GM12878 (cell line): ENCODE measurements at places on chromosomes 11 and 22. TPM values are rescaled to one million over a fixed set of nuclear protein-coding genes. Genes with fewer than 3 reads are reported as not detected.

The OR4C12 gene
- not detected in 2 replicates for total RNA-seq

The TALDO1 gene
- 226 and 227 TPM in 2 replicates for total RNA-seq

- H3K27ac ChIP-seq = no peak overlapping the region
- H3K4me3 ChIP-seq = no peak overlapping the region
- no peaks in the 10 kb centered on the region for H3K4me1 ChIP-seq
- DNase-seq = no peak
- H3K36me3 ChIP-seq = no peaks in the 10 kb centered on the region
- H3K27me3 ChIP-seq = no peaks in the 10 kb centered on the region
These were observed 557.3 kb upstream of the ANO5 start for GRCh38 chr11:21635394-21636145.

- H3K4me3 ChIP-seq = no peak overlapping the region
- peaks cover 11% of the 10 kb centered on the region for H3K4me1 ChIP-seq
- DNase-seq = no peak
These were observed 19.5 kb upstream of the TAB1 start for GRCh38 chr22:39379756-39380730.

The KRTAP5-9 gene
- not detected in 2 replicates for total RNA-seq

The HBE1 gene
- total RNA-seq = 0.82 and 2.7 TPM in 2 replicates

The ZNF202 gene
- 11.8 and 12.0 TPM in 2 replicates for total RNA-seq

The ARRB1 gene
- total RNA-seq = 2.9 and 3.0 TPM in 2 replicates

DNA sequence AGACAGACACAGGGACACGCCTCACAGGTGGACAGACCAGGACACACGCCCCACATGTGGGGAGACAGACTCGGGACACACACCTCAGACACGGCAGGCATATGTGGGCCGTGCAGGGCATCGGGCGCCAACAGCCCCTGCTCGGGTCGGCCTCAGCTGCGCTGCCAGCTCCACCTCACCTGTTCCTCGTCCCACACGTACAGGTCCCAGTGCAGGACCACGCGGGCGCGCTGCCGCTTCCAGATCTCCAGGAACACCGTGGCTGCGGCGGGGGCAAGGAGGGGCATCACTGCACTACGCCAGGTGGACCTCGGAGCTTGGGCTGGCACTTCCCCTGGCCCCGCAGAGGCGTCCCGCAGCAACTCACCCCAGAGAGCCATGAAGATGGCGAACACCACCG is 12.4 kb downstream of the ANO9 start:
- no peak overlapping the region for H3K27ac ChIP-seq
- no peaks in the 10 kb centered on the region for H3K36me3 ChIP-seq
- no peak for DNase-seq
- H3K4me3 ChIP-seq = no peak overlapping the region

The CYB561A3 gene
- 76.0 and 92.2 TPM in 2 replicates for total RNA-seq

GRCh38 chr11:3155691-3156258 is 9.3 kb downstream of the OSBPL5 start:
- H3K4me3 ChIP-seq = no peak overlapping the region
- no peak for DNase-seq
- no peaks in the 10 kb centered on the region for H3K36me3 ChIP-seq
- no peak overlapping the region for H3K27ac ChIP-seq
- H3K27me3 ChIP-seq = peaks cover 5% of the 10 kb centered on the region; the same call in 1 of the 2 replicates

DNA sequence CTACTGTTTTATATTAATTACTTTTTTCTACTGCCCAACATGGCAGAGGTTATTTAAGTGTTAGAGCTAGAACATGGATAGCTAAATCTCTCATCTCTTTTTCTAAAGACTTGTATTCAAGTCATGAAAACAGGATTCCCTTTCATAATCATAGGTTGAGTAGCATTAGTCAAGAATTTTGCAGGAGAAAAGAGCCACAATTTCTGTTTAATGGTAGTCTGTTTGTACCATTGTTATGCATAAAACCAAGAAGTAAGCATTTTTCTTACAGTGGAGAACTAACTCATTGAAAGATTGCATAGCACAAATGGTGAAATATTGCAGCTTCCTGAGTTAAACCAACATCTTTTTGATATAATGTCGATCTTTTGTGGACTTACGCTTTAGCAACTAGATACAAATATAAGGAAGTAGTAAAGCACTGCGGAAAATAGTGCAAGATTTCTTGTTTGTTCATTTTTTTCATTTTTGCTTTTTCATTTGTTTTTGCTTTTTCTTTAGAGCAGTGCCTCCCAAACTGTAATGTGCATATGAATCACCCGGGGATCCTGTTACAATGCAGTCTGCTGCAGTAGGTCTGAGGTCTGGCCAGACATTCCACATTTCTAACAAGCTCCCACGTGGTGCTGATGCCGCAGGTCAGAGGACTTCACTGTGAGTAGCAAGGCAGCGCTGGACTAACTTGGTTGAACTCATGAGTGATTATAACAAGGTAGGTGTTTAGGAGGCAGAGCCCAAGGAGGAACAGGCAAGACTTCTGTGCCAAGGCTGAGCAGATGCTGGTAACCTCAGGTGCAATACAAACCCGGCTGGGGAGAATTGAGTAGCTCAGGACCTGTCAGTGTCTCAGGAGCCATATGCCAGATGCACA is 4.6 kb downstream of the ETS1 start:
- no peak overlapping the region for H3K27ac ChIP-seq
- no peaks in the 10 kb centered on the region for H3K27me3 ChIP-seq
- no peak overlapping the region for H3K4me3 ChIP-seq
- peaks cover 6% of the 10 kb centered on the region for H3K4me1 ChIP-seq
- H3K36me3 ChIP-seq = no peaks in the 10 kb centered on the region

DNA sequence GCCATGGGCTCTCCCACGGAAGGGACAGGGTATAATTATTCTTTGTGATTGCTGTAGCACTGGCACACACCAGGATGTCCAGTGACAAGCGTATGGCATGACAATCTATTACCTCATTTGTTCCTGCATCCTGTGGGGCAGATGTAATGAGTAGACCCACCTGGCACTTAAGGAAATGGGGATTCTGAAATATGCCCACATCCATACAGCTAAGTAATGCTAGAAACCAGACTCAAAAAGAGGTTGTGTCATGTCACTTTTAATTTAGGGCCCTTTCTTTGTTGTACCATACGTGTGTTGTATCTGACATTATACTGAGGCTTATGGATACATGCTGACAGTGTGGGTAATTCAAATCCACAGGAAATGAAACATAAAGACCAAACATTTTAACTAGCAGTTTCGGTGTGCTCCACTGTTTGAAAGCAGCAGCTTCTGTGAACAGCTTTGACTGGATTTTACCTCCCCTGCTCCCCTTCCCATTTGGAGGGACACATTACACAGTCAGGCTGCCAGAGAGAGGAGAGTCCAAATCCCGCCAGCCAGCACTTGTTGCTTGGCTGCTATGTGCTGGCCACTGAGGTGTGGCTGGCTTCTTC is 21.2 kb downstream of the GRAMD1B start:
- H3K4me1 ChIP-seq = peaks cover 35% of the 10 kb centered on the region
- peak overlapping the region; percentile 35; the same call in 1 of the 2 replicates for H3K27ac ChIP-seq
- 0 out of 2 replicates have a peak, but pooled peaks cover 2% of the 10 kb centered on the region for H3K36me3 ChIP-seq
- H3K27me3 ChIP-seq = no peaks in the 10 kb centered on the region
- H3K4me3 ChIP-seq = no peak overlapping the region

GRCh38 chr11:105622016-105622415 is 12.1 kb downstream of the GRIA4 start:
- H3K27me3 ChIP-seq = no peaks in the 10 kb centered on the region
- H3K4me3 ChIP-seq = no peak overlapping the region
- no peak for DNase-seq
- no peaks in the 10 kb centered on the region for H3K36me3 ChIP-seq

The RIN1 gene
- 0.48 and 0.69 TPM in 2 replicates for total RNA-seq

DNA sequence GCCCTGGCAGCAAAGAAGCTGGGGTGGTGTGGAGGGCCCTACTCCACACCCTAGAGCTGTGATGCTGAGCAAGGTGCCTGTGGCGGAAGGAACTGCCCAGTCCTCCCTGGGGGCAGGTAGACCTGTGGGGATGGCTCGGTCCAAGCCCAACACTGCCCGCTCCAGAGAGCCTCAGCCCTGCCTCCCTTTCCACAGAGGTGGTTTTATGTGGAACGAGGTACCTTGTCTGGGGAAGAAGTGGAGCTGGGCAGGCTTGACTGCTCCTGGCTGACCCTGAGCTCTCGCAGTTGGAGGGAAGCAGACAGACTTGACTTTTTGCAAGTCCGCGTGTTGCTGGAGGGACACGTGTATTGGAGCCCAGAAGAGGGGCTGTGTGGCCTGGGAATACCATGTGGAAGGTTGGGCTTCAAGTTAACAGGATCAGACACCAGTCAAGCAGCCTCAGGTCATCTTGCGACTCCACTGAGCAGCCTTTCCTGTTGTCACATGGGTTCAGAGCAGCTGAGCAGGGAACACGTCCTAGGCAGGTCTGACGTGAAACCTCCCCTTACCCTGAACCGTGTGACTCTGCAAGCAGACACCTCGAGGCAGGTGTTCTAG is 117.7 kb downstream of the CACNA1I start:
- no peak overlapping the region for H3K4me3 ChIP-seq
- H3K4me1 ChIP-seq = no peaks in the 10 kb centered on the region
- H3K36me3 ChIP-seq = no peaks in the 10 kb centered on the region
- no peaks in the 10 kb centered on the region; the same call in 1 of the 2 replicates for H3K27me3 ChIP-seq

- no peaks in the 10 kb centered on the region for H3K36me3 ChIP-seq
- H3K4me3 ChIP-seq = no peak overlapping the region
- no peak for DNase-seq
- no peaks in the 10 kb centered on the region for H3K4me1 ChIP-seq
- H3K27me3 ChIP-seq = no peaks in the 10 kb centered on the region; the same call in none of the 2 replicates
- no peak overlapping the region for H3K27ac ChIP-seq
These were observed 139.1 kb downstream of the DBX1 start for GRCh38 chr11:20021212-20021611.

DNA sequence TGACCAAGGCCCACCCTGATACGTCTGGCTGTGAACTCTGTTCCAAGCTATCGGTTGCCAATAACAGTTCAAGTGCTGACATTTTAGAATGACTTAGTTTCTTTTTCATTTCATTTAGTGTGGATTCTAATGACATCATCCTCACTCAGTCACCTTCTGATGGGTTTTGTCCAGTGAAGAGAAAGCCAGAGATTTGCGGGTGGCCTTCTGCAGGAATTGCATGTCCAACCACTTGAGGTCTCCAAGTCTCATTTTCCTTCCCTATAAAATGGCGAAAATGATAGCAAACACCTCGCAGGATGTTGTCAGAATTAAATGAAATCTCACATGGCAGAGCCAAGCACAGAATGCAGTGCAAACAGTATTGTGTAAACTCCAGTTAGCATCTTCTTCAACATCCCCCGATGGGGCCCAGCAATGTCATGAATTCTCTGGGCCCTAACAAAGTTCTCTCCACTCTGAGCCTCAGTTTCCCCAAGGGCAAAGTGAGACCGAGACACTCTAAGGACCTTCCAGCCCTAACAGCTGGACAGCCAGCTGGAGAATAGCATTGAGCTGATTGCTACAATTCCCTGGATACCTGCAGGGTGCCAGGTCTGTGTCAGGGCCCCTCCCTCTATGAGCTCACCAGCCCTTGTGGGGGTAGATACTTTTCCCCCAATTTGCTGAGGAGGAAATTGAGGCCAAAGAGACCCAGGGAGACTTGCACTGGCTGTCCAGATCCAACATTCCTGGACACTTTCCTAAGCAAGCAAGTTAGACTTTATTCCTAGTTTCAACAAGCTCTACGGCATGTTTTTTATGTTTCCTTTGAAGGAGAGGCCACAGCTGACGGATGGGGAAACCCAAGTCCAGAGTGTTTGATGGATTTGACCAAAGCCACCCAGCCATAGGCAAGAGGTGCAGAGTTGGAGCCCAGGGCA is 286.7 kb downstream of the MN1 start:
- no peak overlapping the region for H3K4me3 ChIP-seq
- no peak for DNase-seq
- no peaks in the 10 kb centered on the region for H3K4me1 ChIP-seq
- no peaks in the 10 kb centered on the region for H3K36me3 ChIP-seq
- no peak overlapping the region for H3K27ac ChIP-seq

DNA sequence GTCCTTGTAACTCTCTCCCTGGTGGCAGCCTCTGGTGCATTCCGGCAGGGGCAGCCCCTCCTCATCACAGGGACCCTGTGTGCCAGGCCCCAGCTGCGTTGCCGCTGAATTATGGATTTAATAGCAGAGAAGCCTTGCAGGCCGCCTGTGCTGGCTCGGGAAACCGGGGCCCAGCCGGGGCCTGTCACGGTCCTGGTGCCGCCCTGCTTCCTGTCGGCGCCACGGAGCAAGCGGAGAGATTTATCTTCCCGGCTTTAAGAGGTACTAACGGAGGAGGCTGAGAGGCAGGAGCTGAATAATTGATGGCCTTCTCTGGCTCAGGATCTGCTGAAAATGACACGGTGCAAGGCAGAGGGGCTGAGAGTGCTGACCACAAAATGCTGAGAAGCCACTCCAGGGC is 54.0 kb upstream of the CCDC188 start:
- H3K4me1 ChIP-seq = peaks cover 5% of the 10 kb centered on the region
- no peak overlapping the region for H3K27ac ChIP-seq
- no peak overlapping the region for H3K4me3 ChIP-seq
- H3K27me3 ChIP-seq = no peaks in the 10 kb centered on the region

The PRR33 gene
- not detected in 2 replicates for total RNA-seq

The POLDIP3 gene
- total RNA-seq = 54.1 and 55.9 TPM in 2 replicates

The LGR4 gene
- total RNA-seq = 0.37 TPM in 1 of 2 replicates, not detected in the other

- no peaks in the 10 kb centered on the region for H3K4me1 ChIP-seq
- no peak overlapping the region for H3K4me3 ChIP-seq
These were observed 993.4 kb upstream of the FAT3 start for GRCh38 chr11:91231226-91231625.

The FAR1 gene
- total RNA-seq = 37.8 and 42.7 TPM in 2 replicates

DNA sequence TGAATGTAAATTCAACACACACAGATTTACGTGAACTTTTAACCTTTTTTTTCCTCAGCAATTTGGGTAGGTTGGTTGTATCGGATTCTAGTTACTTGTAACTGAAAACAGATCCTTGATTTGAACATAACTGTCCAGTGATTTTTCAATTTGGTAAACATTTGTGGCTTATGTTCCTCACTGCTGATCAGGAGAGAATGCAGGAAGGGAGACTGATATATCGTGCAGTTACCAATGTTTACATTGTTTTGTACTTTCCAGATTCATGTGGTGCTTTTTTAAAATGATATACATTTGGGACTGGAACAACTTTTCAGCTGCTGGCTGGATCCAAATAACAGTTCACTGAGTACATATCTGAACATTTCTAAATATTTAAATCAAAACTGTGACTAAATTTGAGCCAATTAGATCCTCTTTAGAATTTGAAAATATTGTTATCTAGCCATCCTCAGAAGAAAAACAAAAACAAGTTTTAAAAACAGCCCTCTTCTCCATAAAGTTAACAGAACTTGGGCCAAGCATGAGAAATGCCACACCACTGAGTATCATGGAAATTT is 84.3 kb upstream of the MTMR2 start:
- no peak overlapping the region for H3K27ac ChIP-seq
- no peaks in the 10 kb centered on the region for H3K27me3 ChIP-seq
- no peak overlapping the region for H3K4me3 ChIP-seq

The LIF gene
- total RNA-seq = 1.9 and 2.3 TPM in 2 replicates

- H3K4me1 ChIP-seq = peaks cover 10% of the 10 kb centered on the region
- no peaks in the 10 kb centered on the region for H3K36me3 ChIP-seq
- no peaks in the 10 kb centered on the region; the same call in 1 of the 2 replicates for H3K27me3 ChIP-seq
- H3K27ac ChIP-seq = no peak overlapping the region
- H3K4me3 ChIP-seq = no peak overlapping the region
These were observed 6.8 kb upstream of the LIF start for GRCh38 chr22:30253205-30253852.

DNA sequence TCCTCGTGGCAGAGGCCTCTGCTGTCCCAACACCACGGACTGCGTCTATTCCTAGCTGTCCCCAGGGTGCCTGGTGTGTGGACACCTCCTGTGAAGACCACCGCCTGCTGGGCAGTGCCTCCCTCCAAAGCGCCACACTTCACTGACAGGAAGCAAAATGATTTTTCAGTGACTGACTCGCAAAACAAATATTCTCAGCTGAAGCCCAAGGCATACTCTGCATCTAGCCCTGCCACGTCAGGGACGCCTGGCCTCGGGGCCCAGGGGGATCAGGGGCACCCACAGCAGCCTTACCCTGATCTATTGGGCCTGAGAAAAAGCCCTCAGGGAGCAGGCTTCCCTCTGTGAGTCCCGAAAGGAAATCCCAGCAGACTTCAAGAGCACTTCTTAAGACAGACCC is 2.2 kb downstream of the BRD1 start:
- H3K4me3 ChIP-seq = peak overlapping the region; percentile 89
- DNase-seq = no peak
- H3K4me1 ChIP-seq = peaks cover 35% of the 10 kb centered on the region
- H3K27me3 ChIP-seq = no peaks in the 10 kb centered on the region
